Transverse colon (tissue), 4 donors: ENCODE measurements at places on chromosomes 6 and 20. TPM values are rescaled to one million over a fixed set of nuclear protein-coding genes. Genes with fewer than 3 reads are reported as not detected.
A peak's percentile ranks its signal among the peaks of the same experiment; 100 is the strongest.

GRCh38 chr6:163837691-163838431 lies 423.3 kb downstream of the QKI start:
- no peak for DNase-seq

- DNase-seq, result no peak
Observed at GRCh38 chr20:48294196-48294595, 508.9 kb upstream of the SULF2 start.

- no peak for DNase-seq
Observed at GRCh38 chr6:121426686-121427085, 8.8 kb upstream of the GJA1 start.

GRCh38 chr6:137637121-137637520 lies 142.9 kb upstream of the OLIG3 start:
- DNase-seq, result no peak

DNA sequence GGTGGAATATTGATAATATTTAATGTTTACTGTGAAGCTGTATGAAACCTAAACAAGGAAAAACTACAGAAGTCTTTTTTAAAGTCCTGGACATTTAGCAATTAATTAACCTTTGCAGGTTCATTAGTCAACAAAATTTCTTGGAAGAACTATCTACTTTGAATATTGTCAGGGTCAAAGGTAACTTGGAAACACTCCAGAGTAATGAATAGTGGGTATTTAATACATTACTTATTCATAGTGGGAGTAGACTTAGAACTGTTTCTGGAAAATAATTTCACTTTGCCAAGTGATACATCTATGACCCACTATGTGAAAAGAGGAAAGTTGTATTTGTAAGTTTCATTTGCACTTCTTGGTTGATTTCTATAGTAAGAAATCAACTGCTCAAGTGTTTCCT lies 319.1 kb downstream of the TFAP2B start:
- no peak for DNase-seq

DNA sequence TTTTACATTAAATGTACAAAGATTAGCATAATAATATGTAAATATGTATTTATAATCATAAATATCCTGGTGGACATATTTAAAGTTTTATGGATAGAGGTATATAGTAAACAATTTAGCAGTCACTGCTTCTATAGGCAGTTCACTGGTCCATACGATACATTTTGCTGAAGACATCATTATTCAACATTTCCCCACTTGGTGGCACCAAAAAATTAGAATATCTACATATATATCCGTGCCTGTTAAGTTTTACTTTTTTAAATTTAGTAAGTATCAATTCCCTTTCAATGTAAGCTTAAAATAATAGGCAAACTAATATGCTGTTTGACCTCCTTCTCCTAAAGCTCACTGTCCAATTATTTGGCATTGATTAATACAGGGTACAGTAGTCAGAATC lies 64.2 kb downstream of the LMBRD1 start:
- DNase-seq, result no peak

DNA sequence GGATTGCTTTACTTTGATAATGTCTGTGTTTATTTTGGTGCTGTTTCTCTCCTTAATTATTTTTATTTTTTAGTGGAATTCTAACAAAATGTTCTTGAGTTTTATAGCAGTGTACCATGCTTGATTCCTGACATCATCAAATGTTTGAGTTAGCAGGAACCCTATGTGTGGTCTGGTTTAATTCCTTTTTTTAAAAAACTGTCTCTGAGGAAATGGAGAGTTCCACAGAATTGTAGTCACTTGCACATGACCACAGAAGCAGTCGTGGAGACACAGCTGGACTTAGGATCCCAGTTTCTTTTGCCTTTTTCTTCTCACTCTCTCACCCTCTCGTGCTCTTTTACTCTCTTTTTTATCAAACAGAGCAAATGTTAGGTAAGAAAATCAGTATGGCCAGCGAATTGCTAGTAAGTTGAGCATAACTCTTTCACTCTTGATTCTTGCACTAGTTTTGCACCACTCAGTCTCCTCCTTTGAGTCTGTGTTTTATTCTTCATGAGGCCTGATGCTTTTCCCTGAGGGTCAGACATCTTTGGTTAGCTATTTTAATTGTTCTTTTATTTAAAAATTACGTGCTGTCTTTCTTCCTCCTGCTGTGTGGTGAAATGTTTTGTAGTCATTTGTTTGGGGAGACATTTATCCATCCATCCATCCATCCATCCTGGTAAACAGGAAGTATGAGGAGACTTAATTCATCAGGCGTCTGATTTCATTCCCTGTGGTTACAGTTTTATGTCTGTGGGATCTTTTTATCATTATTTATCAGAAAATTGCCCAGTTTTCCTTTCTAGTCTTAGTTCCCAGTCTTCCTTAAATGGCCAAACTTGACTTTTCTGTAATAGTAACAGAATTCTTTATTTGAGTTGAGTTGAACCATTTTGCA lies 83.0 kb downstream of the SCAF8 start:
- DNase-seq, result no peak

GRCh38 chr6:166423051-166423745 lies 40.5 kb upstream of the MPC1 start:
- DNase-seq, result no peak

DNA sequence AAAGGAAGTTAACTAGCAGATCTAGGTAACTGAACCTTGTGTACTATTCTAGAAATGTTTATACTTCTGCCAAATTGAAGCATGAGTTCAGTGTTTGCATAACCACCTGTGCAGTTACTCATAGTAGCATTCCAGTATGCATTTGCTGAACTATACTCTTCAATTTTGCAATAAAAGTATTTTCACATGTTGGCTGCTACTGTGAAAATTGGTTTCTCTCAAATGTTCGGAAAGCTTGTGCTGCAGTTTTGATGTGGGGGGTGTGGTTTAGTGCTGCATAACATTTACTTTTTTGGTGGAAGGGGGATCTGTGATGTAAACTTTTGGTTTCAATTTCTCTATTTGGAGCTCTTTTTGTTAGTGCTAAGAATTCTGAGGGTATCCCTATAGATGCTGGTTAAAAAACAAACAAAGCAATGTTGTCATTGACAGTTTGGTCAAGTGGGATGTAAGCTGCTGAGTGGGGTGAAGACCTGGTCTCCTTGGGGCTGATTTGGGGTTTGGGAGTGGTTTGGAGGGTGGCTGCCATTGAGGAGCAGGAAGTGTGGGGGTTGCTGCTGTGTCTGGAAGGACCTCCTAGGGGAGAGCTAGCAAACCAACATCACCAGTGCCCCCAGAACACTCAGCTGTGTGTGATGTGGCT lies 87.8 kb downstream of the CARMIL1 start:
- no peak for DNase-seq

DNA sequence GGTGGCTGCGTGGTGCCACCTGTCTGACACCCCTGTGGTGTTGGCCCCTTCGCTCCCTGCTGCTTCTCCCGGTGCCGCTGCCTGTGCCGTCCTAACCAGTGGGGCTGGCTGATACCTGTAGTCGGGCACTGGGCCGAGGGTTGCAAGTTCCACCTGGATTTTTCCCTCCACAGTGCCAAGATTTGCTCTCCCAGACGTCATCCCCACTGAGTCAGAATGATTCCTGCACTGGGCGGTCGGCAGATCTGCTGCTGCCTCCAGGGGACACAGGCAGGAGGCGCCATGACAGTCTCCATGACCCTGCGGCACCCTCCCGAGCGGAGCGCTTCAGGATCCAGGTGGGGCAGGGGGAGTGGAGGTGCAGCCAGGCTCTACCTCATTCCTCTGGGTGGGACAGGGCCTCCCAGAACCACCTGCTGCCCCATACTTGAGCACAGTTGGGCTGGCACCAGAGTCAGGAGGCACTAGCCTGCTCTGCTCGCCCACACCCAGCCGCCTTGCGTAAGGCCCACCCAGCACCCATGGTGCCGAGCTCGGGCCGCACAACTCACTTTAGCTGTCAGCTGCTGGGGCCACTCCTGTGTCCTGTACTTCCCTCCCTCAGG lies 60.2 kb downstream of the TCP11 start:
- peak; percentile 7 for DNase-seq

DNA sequence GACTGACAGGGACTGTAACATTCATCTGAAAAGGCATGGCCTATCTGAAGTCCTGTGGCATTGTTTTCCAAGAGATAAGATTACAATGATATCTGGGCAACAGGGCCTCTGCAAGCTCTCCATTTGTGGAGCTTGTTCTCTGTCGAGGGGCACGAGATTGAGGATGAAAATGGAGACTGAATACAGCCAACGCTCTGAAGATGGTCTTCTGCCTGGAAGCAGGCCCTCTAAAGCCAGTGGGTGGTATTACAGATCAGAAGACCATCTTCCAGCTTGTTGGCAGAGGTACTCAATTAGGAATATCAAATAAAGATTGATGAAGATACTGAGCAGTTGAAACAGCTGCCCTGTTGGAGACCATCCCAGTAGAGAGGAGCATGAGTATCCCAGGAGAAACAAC lies 288.2 kb downstream of the CENPW start:
- no peak for DNase-seq

- no peak for DNase-seq
Observed at GRCh38 chr6:169487579-169488436, 214.0 kb downstream of the WDR27 start.

DNA sequence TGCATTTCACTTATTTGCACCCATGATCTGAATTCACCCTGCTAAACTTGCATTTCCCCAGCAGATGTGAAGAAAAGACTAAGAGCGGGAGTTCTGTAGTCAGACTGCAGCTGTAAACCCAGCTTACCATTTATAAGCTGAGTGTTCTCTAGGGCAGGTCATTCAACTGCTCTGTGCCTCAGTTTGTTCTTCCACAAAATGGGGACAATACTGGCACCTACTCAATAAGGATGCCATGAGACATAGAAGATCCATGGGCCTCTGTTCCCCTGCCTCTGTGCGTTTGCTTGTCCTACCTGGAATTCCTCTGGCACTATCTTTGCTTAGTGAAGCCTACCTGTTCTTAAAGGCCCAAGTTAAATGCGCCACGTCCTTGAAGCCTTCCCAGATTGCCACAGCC lies 12.2 kb upstream of the MDFI start:
- DNase-seq, result no peak

DNA sequence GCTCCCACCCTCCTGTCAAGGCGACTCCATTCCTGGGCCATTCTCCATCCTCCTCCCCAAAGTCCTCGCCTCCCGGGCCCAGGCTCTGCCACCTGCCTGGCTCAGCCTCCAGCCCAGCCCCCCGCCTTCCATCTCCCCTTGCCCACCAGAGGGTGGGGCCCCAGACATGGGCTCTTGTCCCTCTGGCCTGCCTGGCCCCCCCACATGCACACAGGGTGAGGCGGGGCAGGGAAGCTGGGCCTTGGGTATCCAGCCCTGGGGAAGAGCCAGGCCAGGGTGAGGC lies 95.2 kb downstream of the YTHDF1 start:
- DNase-seq, result no peak

- peak; percentile 47 for DNase-seq
Observed at GRCh38 chr6:166258854-166259276, 49.3 kb downstream of the PRR18 start.

The CAGE1 gene
- total RNA-seq, result not detected

The NTSR1 gene
- 6.7 TPM for total RNA-seq

The LRFN2 gene
- not detected for total RNA-seq

The BHLHE23 gene
- total RNA-seq, result not detected

The WFDC5 gene
- not detected for total RNA-seq

The ASIP gene
- total RNA-seq, result not detected
